ENCODE measurements at places on chromosomes 11 and 22.

DNA sequence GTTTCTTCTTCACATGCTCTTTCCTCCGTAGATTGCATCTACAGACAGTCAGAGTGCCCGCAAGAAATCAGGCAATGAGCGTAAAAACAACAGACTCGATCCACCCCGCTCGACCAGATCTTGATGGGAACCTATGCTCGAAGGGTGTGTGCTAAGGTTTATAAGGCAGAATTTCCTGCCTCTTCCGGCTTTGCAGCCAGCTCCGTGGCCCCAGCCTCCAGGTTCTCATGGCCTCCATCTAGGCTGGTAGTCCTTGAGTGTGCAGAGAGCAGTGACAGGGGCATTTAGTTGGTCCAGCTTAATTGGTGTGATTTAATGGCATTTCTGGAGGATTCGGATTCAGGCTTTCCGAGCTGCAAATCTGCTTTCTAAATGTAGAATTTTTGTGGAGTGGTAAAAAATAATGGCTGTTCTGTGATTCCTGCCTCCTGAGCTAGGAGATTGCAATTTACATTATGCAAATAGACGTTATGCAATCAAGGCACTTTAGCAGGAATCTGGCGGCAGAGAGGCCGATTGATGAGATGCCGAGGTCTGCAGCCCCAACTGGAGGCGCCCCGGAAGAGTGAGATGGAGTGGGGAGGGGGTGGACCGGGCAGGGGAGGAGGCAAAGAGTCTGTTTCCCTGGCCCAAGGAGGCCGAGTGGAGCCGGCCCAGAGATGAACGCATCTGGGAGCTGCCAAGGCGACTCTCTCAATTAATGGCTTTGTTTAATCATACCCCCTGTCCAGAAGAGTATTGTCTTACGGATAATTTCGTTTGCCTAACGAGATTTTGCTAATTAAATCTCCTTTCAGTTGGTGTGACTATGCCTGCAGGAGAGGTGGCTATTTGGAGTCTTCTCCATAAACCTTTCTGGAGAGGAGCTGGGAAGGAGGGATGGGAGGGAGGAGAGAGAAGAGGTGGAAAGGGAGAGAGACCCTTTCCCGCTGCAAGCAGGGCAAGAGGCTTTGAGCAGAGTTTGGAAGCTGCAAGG is 75.3 kb downstream of the PKNOX2 start:
- no peak for DNase-seq

DNA sequence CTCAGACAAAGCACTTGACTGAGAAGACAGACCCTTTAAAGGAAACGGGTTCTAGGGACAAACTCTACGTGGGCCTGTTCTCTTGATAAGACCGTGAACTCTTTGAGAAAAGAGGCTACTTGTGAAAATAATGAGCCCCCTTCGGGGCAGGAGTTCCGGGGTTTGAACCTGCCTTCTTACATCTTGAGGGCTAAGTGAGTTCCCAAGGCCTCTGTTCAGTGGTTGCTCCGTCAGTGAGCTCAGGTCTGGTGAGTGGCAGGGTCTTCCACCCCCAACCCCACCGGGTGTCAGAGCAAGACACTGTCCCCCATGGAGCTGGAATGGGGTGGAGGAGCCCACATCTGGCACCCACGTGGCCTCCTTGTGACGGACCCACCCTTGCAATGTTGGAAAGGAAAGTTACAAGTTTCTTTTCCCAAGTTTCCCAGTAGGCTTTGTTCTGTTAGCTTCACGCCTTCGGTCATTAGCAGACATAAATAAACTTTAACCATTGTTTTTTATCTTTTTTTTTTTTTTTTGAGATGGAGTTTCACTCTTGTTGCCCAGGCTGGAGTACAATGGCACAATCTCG is 6.3 kb upstream of the SAMM50 start:
- DNase-seq = no peak

DNA sequence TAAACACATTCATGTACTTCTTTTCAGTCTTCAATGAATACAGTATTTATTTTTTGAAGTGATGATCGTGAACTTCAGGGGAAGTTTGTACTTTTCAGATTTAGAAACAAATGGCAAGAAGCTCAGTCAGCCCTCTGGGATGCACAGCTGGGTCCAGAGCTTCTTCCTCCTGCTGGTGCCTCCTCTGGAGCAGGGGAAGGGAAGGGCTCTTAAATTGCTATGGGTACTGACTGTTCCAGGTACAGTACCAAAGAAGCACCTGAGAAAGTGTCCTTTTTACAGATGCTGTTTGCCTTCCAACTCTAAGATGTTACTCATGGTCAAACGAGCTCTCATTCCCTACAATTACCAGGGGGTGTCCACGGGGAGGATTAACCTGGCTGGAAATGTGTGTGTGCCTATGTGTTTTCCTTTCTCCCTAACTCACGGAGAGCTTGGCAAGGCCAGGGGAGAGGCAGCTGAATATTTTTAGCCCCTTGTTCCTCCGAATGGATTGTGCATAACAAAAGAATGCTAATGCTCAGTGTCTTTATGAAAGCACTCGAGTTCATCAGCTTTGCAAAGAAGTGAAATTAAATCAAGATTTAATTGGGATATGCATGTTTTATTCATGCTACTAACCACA is 313.7 kb upstream of the CADM1 start:
- DNase-seq = no peak

- no peak for DNase-seq
Observed at GRCh38 chr11:68312780-68313573, 586 bp downstream of the LRP5 start.

- DNase-seq = no peak
Observed at GRCh38 chr11:12824281-12825041, 150.2 kb downstream of the TEAD1 start.

DNA sequence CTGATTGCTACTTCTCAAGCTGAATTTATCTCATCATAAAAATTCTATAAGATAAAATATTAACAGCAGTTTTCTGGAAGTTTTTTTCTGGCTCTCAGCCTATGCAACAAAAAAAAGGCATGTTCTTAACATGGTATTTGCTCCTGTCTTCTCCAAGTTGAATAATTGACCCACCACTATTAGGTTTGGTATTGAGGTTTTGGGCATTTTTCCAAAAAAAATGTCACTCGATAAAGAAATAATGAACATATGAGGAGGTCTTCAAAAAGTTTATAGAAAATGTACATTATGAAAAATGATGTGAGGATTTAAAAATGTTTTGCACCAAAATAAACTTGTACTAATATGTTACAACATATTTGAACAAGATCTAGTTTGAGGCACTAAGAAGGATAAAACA is 808.6 kb upstream of the RAG2 start:
- no peak for DNase-seq

GRCh38 chr11:130653838-130654636 is 205.6 kb downstream of the ADAMTS15 start:
- no peak for DNase-seq

DNA sequence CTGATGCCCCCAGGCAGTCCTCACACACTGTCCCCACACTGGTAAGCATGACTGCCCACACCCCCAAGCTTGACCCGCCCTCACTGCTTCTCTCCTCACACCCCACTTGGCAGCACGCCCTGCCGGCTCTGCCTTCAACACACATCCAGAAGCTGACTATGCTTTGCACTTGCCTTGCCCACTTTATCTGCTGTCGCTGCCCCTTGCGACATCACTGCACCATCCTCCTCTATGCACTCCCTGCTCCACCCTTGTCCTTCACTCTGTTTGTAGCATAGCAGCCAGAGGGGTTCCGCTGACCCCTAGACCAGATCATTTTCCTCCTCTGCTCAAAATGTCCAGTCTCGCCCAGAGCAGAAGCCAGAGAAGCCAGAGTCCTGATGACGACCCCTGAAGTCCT is 25.3 kb upstream of the SLC25A1 start:
- no peak for DNase-seq

- peak; percentile 10 for DNase-seq
Observed at GRCh38 chr11:119149018-119149785, at the start of gene ABCG4. ABCG4 (plus strand) TSS chr11:119149052; CDS start chr11:119149966, 914 bp downstream.

DNA sequence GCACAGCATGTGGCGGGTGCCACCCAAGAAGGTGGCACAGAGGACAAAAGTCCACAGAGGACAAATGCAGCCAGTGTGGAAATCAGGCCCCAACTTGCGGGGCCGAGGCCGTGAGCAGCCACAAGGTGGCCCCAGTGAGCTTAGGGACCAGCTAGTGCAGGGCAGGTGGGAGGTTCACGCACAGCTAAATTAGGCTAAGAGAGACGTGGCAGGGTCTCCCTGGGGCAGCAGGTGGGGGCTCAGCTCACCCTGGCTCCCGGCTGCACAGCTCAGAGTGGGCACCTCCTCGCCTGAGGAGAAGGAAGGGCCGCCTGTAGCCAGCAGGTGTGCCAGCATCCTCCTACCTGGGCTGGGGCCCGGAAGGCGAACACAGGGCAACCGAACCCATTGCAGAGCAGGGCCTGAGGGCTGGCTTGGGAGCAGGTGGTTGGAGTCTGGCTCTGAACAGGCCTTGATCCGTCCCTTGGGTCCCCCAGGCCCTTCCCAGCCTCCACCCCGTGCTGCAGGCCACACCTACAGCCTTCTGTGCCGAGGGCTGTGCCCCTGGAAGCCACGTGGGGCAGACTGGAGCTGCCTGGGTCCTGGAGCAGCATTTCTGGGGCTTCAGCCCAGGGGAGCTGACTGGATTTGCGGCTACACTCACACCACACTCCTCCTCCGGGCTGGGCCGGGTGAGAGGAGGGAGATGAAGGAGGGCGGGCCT is 26.1 kb upstream of the CELSR1 start:
- DNase-seq = peak; percentile 68

GRCh38 chr11:63845911-63846310 is 7.0 kb downstream of the MARK2 start:
- no peak for DNase-seq

GRCh38 chr11:61045271-61045670 is 57.0 kb upstream of the CD5 start:
- DNase-seq = no peak

DNA sequence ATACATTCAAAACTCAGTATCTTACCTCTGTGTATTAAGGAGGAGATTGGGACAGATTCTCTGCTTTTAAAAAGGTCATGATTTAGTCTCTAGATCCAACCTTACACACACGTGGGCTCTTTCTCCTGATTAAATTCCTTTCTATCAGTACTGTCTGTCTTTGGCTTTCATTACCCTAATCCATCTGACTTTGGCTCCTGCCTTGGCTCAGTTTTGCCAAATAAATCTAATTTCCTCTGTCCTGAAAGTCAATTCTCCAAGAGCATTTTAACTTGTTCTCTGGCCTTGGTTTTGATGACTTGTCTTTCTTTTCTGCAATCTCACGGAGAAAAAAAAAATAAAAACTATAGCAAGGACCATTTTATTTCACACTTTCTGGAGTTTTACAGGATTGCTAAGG is 176.6 kb upstream of the PDGFD start:
- DNase-seq = no peak

DNA sequence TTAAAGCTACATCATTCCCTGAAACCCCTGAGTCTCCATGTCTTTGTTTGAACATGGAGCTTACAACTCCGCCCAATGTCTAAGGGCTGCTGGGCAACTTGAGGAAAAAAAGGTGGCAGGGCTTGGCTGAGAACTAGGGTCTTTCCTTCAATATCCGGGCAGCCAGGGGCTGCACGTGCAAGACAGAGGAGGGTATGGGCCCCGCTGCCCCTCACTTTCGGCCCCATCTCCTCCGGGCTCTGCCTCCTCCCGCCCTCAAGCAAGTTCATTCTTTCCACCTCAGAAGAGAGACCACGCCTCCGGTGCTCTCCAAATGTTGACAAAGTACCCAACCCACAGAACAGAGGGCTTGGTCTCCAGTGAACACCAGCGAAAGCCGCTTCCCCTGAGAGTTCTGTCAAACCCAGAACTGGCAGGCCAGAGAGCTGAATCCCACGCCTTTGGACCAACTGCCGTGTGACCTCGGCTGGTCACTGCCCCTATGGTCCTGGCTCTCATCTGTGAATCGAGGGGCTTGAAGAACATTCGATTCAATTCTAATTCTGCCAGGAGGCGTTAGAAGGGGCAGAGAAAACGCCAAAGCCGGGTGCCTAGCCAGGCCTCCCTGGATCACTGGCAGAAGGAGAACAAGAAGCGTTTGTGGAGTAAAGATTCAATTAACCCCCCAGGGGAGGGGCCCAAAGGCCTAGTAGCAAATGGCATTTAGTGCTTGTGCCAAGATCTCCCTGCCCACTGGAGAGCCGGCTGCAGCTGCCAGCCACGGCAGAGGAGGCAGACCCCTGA is 7.3 kb downstream of the PDGFB start:
- DNase-seq = no peak

GRCh38 chr11:134762248-134763029 is 350.4 kb upstream of the B3GAT1 start:
- no peak for DNase-seq

GRCh38 chr11:17026487-17027082 is 12.4 kb upstream of the PLEKHA7 start:
- DNase-seq = no peak

DNA sequence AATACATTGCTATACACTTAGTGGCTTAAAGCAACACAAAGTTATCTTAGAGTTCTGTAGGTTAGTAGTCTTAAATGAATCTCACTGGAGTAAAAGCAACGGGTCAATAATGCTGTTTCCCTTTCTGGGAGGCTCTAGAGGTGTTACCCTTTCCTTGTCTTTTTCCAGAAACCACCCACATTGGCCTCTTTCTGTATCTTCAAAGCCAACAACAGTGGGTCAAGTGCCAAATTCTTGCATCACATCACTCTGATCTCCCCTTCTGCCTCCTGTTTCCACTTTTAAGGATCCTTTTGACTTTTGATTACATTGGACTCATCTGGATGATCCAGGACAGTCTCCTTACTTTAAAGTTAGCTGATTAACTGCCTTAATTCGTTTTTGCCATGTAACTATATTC is 93.6 kb downstream of the DDX10 start:
- no peak for DNase-seq

DNA sequence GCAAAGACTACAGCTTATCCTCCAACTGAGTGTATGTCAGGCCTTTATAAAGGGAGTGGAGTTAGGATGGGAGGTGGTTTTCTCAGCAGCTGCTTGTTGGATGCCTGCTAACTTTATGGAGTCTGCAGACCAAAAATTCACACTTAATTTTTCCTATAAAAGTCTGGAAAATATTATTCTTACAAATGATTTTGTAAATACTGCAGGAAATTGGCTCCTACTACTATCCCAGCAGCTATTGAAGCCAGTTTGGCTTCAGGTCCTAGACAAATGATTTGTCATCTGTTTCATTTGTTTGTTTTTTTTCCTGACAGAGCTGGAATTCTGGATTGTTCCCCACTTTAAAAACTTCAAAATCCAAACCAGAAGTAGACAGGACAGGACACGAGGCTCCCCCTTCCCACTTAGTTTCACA is 292.5 kb downstream of the TMEM135 start:
- no peak for DNase-seq

DNA sequence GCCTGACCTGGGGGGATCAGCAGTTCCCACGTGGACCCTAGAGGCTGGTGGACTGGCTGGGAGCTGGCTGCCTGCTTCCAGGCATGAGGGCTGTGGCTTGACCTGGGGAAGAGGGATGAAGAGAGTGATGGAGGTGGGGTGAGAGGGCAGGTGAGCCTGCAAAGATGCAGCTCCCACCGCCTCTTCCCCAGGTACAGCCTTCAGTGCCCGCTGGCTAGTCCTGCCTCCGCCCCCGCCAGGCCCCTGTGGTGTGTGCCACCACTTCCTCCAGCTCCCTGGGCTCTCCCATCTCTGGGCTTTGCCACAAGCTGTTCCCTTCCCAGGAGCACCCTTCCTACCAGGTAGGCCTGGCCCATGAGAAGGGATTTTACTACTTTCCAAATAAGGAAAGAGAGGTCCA is 19.1 kb downstream of the PARVG start:
- no peak for DNase-seq

Data from stimulated activated naive CD4-positive, alpha-beta T cell treated with Interleukin-2 at 50 U/mL for 16 hours (primary cell).